ENCODE measurements at places on chromosomes 3 and 15.

GRCh38 chr3:197456261-197457091, 99.3 kb downstream of the BDH1 start:
- DNase-seq, result no peak

DNA sequence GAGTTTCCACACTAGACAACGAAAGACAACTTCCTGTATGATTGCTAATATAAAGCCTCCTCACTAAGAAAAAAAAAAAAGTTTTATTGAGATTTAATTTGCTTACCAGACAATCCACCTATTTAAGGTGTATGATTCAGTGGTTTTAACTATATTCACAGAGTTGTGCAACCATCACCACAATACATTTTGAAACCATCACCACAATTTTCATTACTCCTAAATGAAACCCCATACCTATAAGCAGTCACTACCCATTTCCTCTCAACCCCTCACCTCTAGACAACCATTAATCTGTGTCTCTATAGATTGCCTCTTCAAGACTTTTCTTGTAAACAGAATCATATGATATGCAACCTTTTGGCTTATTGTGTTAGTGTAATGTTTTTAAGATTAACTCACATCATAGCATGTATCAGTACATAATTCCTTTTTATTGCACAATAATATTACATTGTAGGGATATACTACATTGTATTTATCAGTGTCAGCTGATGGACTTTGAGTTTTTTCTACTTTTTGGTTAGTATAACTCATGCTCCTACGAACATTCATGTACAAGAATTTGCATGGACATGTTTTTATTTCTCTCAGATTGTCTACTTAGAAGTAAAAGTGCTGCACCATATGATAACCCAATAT, 339.7 kb downstream of the NLGN1 start:
- no peak for DNase-seq

- DNase-seq, result no peak
These were observed 90.5 kb upstream of the HERC1 start for GRCh38 chr15:63923993-63924950.

DNA sequence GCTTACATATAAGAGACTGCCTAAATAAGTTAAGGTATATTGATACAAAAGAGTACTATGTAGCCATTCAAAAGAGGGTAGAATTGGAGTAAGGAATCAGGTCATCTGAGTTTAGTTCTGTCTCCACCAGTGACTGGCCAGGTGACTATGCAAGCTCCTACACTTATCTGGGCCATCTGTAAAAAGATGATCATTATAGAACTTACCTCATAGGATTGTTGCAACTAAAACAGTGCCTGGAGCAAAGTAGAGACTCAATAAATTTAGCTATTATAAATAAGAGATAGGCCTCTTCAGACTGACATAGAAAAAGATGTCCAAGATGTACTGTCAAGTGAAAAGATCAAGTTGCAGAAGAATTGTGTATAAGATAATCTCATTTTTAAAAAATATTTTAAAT, 1.7 kb upstream of the ATP8B4 start:
- DNase-seq, result no peak

DNA sequence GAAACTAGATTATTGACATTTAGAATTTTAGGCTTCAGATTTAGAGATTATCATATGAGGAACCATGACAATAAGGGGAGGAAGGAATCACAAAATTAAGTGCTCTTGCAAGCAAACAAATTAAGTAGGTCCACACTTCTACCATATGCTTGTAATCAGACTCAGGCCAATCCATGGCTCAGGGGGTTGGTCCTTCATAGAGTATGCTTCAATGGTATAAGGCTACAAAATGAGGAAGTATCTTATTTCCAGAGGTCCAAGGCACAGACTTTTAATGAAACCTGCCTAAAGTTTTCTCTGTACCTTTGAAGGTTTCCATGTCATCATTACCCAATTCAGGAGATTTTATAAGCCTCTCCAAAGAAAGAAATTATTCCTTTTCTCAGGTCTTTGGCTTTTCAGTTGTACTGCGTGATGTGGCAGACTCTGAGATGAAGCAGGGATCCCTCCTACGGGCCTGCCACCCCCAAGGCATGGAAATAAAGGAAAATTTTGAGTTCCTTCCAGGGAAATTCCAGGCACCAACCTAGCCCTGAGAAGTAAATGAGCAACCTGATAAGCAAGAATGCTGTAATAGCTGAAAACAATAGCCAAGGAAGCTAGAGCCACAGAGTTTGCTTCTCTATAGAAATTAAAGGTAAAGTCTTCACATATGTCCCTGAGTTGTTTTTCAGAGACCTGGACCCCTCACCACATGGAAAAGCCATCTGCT, 36.3 kb downstream of the SERPINI2 start:
- no peak for DNase-seq

GRCh38 chr15:101175401-101175800, 76.4 kb downstream of the CHSY1 start:
- no peak for DNase-seq

DNA sequence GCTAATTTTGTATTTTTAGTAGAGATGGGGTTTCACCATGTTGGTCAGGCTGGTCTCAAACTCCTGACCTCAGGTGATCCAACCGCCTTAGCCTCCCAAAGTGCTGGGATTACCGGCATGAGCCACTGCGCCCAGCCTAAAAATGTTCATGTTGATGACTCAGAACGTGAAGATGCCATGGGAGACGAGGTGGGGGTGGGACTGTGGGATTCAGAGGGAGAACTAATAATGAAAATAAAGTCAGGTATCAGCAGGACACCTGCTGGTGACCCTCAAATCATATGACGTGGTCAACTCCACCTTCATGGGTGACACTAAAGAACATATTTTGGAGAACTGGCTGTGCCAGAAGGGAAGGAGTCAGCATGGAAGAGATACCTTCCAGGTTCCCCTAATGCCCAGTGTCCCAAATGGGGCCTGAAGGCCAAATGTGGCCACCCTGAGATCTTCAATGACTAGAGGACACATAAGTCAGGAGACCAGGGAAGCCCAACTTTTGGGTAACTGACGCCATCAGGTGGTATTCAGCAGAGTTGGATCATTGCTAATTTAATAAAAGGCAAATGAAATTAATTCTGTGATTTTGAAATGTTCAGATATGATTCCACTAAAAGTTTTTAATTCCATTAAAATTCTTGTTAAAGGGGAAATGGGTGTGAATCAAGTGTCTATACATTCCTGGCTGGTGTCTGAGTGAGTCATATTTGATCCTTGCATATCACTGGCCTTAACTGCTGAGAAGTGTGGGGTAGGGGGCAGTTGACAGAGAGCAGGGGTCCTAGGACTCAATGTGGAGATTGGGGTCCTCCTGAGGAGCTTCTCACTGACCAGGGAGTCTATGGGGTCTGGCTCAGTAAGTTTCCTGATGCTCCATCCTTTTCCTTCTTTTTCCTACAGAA, 88.6 kb upstream of the GSK3B start:
- DNase-seq, result no peak

- DNase-seq, result no peak
These were observed 79.8 kb upstream of the ABHD17C start for GRCh38 chr15:80615361-80615736.

DNA sequence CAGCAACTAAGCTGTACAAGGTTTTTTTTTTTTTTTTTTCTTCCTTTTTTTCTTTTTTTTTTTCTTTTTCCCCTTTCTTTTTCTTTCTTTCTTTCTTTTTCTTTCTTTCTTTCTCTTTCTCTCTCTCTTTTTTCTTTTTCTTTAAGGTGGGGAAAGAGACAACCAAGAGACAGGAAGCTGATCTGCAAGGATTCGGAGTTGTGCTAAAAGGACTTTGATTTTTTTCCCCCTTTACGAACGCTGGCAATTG, 148 bp downstream of the RBMS3 start:
- DNase-seq, result no peak

- no peak for DNase-seq
These were observed 131.1 kb downstream of the XXYLT1 start for GRCh38 chr3:195139876-195140240.

DNA sequence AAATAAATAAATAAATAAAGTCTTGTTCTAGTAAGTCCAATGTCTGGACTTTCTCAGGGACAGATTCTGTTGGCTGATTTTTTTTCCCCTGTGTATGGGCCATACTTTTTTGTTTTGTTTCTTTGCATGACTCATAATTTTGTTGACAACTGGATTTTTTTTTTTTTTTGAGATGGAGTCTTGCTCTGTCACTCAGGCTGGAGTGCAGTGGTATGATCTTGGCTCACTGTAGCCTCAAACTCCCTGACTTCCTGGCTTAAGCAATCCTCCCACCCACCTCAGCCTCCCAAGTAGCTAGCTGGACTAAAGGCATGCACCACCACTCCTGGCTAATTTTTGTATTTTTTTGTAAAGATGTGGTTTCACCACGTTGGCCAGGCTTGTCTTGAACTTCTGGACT, 38.9 kb downstream of the TICRR start:
- no peak for DNase-seq

DNA sequence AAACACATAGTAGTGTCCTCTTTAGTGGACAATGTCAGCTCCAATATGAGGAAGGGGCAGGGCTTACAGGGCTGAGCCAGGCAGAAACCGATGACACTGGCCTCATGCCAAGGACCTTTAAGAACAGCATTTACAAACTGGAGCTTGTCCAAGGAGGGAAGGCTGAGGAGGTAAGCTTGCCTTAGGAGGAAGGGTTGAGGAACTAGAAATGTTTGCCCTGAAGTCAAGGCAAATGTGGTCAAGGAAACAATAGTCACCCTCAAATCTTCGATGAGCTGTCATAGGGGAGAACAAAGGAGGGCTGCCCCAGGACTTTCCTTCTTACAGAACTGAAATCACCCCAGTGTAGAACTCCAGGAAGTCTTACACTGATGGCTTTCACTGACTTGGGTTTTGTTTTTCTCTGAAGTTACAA, 136.4 kb downstream of the LIPC start:
- DNase-seq, result no peak

DNA sequence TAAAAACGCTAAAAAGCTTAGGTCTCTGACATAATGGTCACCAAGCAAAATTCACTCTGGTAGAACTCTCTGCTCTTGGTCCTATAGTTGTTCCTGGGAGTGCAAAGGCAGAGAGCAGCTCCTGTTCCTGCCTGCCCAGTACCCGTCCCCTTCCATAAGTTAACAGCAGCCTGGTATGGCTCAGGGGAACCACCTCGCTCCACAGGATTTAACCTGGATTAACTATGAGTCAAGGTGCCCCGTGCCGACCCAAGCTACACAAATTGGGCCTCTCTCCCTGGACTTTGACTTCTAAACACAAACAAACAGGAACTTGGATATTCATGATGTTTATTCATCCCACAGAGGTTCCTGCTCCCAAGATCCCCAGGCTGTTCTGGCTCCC, 32.1 kb downstream of the SCAP start:
- no peak for DNase-seq

DNA sequence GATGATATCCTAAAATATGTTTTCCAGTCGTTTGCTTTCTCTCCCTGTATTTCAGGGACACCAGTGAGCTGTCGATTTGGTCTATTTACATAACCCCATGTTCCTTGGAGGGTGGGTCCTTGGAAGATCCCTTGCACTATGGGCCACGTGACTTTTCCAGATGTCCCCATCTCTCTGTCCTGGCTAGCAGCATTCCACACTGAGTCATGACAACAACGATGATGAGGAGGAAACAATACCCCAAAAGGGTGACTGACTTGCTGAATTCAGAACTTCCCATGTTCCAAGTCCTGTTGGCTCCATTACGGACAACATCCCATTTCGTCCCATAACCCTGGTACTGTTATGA, 134.3 kb downstream of the NSMCE3 start:
- no peak for DNase-seq

- DNase-seq, result no peak
These were observed at the start of gene MYLK for GRCh38 chr3:123884203-123884831. MYLK (minus strand) TSS chr3:123884332; CDS start chr3:123793841, 90,491 bp downstream.

DNA sequence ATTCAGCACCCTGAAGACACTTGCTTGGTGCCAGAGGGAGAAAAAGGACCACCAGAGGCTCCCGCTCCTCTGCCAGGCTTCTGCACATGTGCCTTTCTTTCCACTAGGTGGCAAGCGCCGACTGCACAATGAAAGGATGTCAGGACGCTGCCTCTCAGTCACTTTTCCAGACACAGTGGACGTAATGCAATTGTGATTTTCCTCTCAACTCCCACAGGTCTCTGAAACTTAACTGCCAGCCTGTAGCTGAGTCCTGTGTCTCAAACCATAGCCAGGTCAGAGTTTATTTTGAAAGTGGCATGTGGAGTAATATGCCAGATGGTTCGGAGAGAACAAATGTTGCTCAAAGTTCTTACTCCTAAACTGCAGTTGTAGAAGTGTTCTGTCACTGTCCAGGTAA, 162.9 kb downstream of the ITPR1 start:
- DNase-seq, result no peak

DNA sequence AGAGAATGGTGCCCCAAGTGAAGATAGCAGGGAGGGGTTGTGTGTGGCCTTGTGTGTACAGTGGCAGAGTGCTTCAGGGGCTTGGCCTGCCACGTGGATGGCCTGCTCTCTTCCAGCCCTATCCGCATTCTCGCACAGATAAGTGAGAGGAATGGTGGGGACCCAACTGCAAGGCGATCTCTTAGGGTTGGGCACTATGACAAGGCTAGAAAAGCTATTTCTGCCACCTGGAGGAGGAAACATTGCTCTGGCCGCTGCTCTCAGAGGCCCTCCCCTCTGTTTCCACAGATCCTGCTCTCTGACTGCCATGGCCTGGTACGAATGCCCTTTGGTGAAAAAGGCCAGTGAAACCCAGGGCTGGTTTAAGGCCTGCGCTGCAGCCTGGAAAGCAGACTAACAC, 20.6 kb downstream of the EEFSEC start:
- no peak for DNase-seq

- no peak for DNase-seq
These were observed 22.8 kb upstream of the NOX5 start for GRCh38 chr15:68991723-68992122.

GRCh38 chr3:73746623-73747022, 121.9 kb upstream of the PDZRN3 start:
- DNase-seq, result no peak

DNA sequence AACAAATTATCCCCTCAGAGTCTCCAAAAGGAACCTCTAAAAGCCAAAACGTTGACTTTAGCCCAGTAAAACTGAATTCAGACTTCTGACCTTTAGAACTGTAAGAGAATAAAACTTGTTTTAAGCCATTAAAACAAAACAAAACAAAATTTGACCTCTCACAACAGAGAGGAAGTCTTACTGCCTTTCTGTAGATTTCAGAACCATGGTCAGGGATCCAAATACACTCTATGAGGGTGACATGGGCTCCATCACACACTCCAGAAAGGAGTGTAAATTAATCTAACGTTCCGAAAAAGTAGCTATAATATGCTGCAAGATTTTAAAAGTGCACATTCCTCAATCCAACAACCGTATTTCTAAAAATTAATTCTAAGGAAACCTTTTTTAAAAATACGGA, 19.2 kb upstream of the RPL14 start:
- no peak for DNase-seq

DNA sequence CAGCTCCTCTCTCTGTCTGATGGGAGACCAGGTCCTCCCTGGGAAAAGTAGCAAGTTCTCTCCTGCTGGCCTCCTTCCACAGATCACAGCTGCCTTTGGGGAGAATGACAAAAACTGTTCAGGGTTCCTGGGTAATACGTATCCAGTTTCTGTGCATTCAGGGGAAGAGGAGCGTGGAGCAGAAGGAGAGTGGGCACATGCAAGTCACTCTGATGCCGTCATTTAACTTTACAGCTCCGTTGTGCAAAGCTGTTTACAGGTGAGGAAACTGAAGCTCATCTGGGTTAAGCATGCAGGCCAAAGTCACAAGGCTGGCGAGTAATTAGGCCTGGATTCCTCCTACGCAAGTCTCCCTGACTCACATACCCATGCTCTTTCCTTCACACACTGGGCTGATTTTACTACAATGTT, 7.5 kb upstream of the TM4SF1 start:
- no peak for DNase-seq

GRCh38 chr3:67737906-67738865, 83.8 kb upstream of the SUCLG2 start:
- no peak for DNase-seq
